Stimulated activated CD8-positive, alpha-beta memory T cell treated with anti-CD3 and anti-CD28 coated beads, Interleukin-4, amount 100 ng/mL, for 1 hour (primary cell): ENCODE measurements at places on chromosomes 7 and 10.

DNA sequence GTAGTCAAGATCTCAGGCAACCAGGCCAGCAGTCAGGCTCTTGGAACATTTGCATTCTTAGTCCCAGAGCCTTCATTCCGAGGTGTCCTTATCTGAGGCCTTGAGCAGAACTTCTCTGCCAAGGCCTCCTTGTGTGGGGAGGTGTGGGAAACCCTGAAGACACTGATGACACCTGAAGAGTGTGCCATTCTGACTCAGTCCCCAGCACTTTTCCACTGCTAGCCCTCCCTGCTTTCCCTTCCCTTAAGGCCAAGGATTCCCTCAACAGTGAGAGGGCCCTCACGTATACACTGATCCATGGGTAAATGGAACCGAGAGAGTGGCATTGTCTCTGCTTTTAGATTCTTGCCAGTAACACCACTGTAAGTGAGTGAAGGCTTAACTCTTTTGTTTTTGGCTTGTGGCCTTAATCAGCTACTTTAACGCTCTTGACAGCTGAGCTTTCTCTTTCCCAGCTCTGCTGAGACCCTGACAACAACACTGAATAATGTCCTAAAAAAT, 30.3 kb downstream of the TRDMT1 start:
- DNase-seq, result no peak

GRCh38 chr10:22666287-22667092, 47.9 kb downstream of the PIP4K2A start:
- DNase-seq, result no peak

DNA sequence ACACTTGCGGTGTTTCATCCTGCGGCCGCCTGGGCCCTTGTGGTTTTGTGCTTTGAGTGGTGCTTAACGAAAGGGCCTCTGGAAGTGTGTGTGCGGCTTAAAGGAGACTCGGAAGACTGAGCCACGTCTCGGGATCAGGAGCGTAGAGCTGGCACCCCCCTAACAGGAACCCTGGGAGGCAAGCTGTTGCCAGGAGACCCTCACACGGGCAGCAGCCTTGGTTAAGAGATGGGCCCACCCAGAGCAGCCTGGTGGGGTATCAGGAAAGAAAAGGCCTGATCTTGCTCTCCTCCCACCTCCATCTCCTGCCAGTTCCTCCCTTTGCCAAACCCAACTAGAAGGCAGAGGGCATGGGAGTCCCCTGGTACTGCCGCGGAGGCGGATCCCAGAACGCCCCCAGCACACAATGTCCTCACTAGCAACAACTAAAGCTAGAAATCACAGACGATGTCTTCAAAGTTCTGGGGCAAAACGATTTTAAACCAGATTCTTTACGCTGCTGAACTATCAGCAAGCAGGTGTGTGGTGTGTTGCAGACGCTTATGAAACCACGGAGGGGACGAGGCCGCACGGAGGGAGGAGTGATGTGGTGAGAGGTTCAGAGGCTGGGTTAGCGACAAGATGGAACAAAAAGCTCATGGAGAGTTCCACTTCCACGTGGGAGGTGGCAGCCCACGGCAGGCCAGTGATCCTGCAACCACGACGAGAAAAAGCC, 67.0 kb upstream of the INPP5A start:
- DNase-seq, result no peak

GRCh38 chr10:9342885-9343570, 1288.5 kb downstream of the GATA3 start:
- DNase-seq, result no peak

DNA sequence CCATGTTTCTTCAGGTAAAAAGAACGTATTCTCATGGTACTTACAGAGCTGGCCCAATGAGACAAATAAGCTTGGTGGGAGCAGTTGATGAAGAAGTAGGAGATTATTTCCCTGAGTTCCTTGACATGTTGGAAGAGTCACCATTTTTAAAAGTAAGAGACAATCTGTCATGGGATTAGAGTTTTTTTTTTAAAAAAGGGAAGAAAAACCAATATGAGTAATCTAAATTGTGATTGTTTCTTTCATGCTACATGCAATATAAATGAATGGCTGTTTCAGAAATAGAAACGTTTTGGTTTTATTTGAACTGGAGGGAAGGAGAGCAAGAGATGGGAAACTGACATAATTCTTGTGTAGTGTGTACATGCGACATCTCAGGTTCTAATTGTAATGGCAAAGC, 32.8 kb downstream of the TMEM60 start:
- no peak for DNase-seq

GRCh38 chr7:75572814-75573213, 80.7 kb downstream of the SPDYE5 start:
- no peak for DNase-seq

GRCh38 chr10:114284346-114285071, 45.5 kb downstream of the VWA2 start:
- no peak for DNase-seq

DNA sequence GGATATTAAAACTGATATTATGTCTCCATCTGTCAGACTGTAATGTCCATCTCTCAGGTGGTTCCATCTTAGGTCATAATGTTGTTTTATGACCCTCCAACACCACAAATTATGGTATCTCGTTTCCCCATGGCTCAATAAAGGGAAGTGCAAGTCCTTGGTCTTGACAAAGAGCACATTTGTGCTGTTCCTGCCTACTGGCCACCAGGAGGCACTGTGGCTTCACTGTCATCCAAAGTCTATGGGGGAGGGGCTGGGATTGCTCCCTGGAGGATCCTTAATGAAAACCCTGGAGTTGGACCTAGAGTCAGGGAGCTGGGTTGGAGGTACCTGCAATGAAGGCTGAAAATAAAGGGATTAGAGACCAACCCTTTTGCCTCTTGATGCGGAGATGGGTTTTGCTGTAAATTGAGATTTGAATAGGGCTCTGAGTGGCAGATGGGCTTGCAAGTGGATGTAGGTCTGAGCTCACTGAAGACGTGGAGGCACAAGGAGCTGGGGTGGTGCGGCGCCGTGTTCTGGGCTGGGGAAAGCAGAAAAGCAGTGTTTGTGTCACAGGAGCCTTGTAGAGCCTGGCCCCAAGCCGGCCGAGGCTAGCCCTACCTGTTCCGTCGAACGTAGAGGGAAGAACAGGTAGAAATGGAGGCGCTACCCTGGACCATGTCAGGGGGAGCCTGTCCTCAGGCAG, 180.5 kb upstream of the PRSS58 start:
- DNase-seq, result no peak

- no peak for DNase-seq
These were observed 96.2 kb downstream of the RTKN2 start for GRCh38 chr10:62172465-62172864.

DNA sequence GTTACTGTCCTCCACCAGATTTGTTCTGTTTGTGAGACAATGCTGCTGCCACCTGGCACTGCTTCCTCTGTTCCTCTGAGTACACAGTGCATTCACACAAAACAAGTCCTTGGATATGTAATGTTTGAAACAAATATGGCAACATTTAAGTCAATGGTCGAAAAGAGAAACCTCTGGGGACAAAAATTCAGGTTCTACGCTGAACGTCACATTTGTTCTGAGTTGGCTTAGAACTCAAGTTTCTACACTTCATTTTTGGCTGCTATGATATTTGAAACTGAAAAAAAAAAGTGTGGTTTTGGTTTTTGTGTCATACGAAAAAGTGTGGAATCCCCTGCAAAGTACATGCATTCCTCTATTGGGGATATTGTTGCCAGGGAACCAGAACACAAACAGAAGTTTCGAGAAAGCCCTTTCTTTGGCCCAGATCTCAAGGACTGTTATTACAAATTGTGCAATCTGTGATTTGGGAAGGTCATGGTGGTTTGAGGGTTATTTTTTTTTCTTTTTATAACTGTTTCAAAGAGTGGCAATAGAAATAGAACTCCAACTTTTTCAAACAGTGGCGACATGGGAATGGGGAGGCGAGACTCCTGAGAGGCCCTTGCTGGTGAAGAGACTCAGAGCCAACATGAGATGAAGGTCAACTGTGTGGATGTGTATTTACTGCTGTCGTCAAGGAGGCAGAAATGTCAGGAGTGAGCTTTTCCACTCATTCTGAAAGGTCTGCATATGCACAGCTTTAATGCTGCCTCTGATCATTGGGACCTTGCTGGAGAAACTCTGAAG, 127.5 kb downstream of the CUBN start:
- no peak for DNase-seq

DNA sequence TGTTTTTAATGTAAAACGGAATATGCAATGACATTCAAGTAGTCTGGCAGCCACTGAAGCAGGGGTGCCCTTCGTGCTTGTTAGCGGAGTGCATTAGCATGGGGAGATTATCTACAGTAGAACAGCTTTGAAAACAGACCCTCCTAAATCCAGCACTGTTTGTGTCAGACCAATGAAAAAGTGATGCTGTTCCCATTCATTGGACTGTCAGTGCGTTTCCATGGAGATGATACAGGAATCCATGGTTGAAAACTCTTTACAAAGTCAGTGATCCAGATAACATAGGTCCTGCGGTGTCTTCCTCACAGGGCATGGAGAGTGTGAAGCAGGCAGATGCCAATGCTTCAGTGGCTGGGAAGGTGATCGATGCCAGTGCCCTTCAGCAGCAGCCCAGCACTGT, 73.6 kb downstream of the ITGB8 start:
- DNase-seq, result no peak

GRCh38 chr7:114925434-114925833, 3.5 kb downstream of the MDFIC start:
- DNase-seq, result no peak

DNA sequence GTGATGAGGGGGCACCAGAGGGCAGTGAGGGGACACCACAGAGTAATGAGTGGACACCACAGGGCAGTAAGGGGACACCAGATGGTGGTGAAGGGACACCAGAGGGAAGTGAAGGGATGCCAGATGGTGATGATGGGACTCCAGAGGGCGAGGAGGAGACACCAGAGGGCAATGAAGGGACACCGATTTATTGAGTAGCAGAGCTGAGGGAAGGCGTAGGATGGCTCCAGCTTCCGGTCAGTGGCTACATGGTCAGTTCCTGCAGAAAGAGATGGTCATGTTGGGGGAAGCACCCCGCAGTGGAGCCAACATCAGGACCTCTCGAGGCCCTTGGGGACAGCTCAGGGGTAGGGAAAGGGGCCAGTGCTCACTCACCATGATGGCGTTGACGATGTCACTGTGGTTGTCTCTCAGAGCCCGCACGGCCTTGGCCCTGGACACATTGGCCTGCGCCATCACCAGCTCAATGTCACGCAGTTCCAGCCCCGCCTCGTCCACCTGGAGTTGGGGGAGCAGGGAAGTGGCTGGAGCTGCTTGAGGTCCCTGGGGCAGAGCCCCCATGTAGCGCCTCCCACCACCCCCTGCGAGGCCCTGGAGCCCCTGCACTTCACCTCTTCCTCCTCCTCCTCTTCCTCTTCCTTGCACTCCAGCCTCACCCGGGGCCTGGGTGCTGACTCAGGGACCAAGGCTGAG, 8.4 kb downstream of the NACAD start:
- DNase-seq, result no peak

- DNase-seq, result peak; percentile 29
These were observed at the start of gene FAM241B for GRCh38 chr10:69629897-69630650. FAM241B (plus strand) TSS chr10:69630247; CDS start chr10:69631744, 1,497 bp downstream.

GRCh38 chr7:141072548-141073172, 1.2 kb upstream of the TMEM178B start:
- DNase-seq, result no peak

DNA sequence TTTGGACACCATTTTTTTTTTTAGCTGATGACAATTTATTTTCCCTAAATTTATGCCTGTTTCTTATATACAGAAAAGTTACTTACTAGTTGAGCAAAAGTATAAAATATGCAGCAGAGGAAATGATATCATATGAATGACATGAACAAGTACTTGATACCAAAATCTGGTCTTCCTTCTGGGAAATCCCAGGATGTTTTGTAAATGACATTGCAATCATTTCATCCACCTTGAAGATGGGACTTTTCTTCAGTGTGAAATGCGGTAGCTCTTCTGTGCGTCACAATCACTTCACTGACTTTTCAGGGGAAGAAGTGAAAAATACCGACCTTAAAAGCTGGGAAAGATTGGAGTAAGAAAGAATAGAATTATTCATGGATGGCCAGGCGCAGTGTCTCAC, 23.8 kb downstream of the C1QL3 start:
- DNase-seq, result no peak

- no peak for DNase-seq
These were observed 565.7 kb upstream of the ANKRD30A start for GRCh38 chr10:36559412-36560400.

GRCh38 chr7:20906801-20907453, 120.2 kb upstream of the SP8 start:
- DNase-seq, result no peak

DNA sequence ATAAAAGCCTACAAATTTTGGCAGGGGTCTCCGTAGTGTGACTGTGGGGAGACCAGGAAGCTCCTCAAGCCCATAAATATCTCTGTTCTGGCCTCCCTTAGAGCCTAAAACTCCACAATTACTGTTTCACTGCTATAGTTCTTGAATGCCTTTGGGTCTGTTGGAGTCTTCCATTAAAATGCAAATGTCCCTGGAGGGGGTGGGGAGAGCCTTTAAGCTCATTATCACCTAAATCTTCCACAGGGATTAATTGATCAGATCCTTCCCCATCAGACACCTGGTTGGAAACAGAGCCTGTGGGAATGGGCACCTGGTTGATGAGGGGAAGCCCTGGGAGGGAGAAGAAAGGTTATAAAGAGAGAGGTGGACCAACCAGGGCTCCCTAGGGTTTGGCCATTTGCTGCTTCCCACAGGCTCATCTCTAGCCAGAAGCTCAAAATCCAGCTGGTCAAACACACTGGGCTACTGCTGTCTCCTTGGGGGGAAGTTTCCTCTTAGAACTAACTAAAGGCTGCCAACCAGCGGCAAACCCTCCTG, 718.2 kb downstream of the LRMDA start:
- no peak for DNase-seq

DNA sequence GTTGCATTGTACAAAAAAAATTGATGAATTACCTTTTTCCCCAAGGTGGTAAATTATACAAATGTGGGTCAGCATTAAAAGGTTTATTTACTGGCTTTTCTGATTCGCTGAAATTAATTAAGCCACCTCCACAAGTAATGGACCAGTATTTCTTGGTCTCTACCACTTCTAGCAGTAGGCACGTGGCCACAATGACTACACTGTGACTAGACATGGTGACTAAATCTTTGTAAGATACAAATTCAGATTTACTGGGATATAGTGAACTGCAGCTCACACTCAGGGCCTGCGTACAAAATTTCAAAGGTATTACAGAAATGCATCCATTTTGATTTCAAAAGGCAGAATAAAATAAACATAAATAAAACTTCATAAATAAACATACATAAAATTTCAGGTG, 10.9 kb downstream of the HPSE2 start:
- DNase-seq, result no peak

DNA sequence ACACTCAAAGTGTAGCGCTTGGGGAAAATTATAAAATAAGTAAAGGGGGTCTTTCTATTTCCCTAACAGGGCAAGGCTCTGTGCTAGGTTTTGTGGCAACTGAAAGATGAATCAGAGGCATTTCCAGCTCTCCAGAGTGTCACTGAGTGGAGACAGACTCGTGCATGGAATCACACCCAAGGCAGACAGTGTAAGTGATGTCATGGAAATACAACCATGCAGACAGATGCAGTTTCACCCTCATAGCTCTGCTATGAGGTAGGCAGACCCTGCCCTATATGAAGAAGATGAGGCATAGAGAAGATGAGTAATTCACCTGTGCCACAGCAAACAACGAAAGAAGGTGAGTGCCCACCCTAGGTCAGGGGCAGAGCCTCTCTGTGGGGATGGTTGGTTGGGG, 57.2 kb upstream of the PITRM1 start:
- DNase-seq, result no peak

GRCh38 chr7:108328174-108328651, 128.0 kb downstream of the NRCAM start:
- no peak for DNase-seq

- no peak for DNase-seq
These were observed 83.7 kb downstream of the EBF3 start for GRCh38 chr10:129880191-129880870.

GRCh38 chr7:1961701-1962276, 271.0 kb downstream of the MAD1L1 start:
- DNase-seq, result no peak

GRCh38 chr10:102230264-102230860, 4.3 kb downstream of the ELOVL3 start:
- no peak for DNase-seq
